NCI-H1436 (cell line): ENCODE measurements at places on chromosomes 16 and 17.

DNA sequence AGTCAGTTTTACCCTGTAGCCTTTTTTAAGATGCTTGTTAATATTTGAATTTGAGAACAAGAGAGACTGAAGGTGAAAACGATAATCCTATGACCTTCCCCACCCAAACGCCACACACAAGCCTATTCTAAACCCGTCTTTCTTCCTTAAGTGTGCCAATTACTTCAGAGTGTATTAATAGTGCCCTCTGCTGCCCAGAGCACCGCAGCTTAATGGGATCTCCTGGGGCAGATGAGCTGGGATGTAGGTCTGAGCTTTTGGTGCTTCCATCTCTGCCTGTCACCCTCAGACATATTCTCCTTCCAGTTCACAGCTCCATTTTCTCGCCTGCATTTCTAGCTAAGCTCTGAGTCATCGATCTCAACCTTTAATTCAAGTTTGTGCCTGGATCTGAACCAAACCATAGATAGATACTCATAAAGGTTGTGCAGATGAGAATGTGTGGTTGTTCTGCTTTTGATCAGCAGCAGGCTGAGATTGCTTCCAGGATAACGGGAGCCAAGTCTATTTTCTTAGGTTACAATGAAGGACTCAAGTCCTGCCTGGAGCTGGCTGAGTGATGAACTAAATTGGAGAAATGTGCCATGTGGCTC is 46.4 kb upstream of the CDH13 start:
- no peak for DNase-seq

- DNase-seq: no peak
Observed at GRCh38 chr17:28849281-28849680, 5.5 kb upstream of the ERAL1 start.

GRCh38 chr16:72013888-72014581 is 5.5 kb downstream of the DHODH start:
- DNase-seq: no peak

DNA sequence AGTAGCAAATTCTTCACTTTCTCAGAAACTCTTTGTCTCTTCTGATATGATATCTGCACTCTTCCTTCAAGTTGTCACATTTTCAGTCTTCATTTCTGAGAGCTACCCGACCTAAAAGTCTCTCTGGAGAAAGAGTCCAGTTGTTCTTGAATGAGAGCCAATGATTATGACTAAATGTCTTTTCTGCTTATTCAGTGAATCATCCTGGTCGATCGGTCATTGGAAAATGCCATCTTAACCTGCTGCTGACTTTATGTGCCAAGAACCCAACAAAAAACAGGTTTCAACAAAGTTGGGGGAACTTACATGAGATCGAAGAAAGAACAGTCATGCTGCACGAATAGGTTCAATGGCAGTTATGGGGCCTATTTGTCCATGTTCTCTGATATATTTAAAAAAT is 15.9 kb downstream of the SOX9 start:
- DNase-seq: no peak

GRCh38 chr17:13346996-13347762 is 254.6 kb downstream of the HS3ST3A1 start:
- no peak for DNase-seq

DNA sequence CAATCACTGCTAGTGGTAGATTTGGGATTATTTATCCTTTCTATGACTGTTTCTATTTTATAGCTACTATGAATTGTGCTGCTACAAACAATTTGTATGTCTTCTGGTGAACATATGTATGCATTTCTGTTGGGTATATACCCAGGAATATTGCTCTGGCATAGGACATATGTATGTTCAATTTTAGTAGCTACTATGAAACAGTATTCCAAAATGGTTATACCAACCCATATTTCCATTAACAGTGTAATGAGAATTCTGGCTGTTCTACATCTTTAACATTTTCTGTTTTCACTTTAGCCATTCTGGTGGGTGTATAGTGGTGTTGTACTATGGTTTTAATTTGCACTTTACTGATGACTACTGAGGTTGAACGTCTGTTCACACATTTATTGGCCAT is 57.6 kb upstream of the NACA2 start:
- DNase-seq: no peak

DNA sequence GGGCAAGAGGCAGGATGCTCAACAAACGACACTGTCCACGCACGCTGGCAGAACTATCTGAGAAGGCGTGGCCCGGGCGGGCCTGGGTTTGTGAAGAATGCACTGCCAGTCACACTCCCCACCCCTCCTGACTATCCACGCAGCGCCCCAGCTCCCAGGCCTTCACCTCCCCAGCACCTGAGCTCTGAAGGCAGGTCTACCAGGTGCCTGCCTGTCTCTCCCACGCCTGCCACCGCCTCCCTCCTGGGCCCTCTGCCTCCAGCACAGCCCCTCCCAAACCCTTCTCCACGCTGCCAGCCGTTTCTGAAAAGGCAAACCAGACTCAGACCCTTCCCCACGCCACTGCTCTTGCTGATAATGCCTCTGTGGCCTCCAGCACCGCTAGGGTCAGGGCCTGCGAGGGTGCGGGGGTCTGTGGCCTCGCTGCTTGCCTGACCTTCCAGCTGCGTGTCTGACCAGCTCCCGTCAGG is 11.6 kb downstream of the MYBBP1A start:
- no peak for DNase-seq

- DNase-seq: peak; percentile 9
Observed at GRCh38 chr16:4404247-4404966, 12.0 kb downstream of the CORO7 start.

DNA sequence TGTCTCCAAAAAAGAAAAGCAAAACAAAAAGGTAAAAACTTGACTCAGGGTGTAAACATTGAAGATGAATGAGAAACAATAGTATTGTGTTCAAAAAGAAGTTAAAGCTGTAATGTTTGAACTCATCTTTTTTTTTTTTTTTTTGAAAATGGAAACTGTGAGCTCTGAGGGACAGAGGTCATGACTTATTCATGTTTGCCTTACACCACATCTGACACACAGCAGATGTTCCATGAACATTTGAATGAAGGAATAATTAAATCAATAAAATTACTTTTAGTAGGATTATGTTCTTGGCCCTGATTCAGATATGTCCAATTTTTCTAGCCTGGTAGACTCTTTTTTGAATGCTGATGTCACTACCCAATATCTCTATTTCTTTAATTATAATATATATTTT is 95.7 kb upstream of the MED13 start:
- DNase-seq: no peak

GRCh38 chr17:73536700-73537605 is 107.3 kb downstream of the SDK2 start:
- DNase-seq: no peak

GRCh38 chr17:73875346-73875745 is 231.1 kb upstream of the SDK2 start:
- DNase-seq: no peak

GRCh38 chr16:53745753-53746266 is 41.9 kb downstream of the FTO start:
- no peak for DNase-seq

- peak; percentile 34 for DNase-seq
Observed at GRCh38 chr16:73546341-73546845, 498.5 kb upstream of the ZFHX3 start.

- DNase-seq: no peak
Observed at GRCh38 chr17:15291674-15292361, 26.7 kb upstream of the PMP22 start.

- DNase-seq: peak; percentile 98
Observed at GRCh38 chr17:41918314-41919164, at the start of gene ACLY. Gene ACLY (minus strand): TSS chr17:41918951. CDS start chr17:41913873, 5,078 bp downstream.

GRCh38 chr16:24140730-24141129 is 115.4 kb upstream of the CACNG3 start:
- no peak for DNase-seq

DNA sequence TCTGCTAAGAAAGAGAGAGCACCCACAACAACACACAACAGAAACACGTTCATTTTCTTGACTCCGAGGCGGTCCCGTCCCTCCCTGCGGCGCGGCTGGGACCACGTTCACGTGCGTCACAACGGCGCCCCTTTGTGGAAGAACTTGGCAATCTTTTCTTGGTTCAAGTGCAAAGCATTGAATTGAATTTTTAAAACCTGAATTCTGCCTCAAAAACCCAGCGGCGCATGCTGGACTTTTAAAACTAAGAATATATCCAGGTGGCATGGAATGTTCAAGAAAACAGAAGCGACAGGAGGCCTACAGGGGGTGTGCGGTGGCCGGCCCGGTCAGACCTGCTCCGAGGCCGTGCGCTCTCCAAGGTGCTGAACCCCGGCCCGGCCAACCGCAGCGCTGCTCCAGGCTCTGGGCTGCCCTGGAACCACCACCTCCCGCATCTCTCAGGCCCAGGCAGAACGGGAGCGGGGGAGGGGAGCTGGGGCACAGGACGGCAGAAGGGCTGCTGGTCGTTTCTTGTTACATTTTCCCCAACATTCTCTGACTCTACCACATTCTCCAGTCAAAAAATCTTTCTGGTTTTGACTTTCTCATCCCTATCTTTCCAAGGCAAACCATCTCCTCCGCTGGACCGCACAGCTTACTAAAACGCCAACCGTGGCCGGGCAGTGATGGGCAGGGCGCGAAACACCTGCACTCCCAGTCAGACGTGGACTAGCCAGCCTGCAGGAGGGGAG is 3.4 kb upstream of the HEXD start:
- DNase-seq: peak; percentile 41

GRCh38 chr17:7613769-7614424 is 800 bp downstream of the FXR2 start:
- no peak for DNase-seq

DNA sequence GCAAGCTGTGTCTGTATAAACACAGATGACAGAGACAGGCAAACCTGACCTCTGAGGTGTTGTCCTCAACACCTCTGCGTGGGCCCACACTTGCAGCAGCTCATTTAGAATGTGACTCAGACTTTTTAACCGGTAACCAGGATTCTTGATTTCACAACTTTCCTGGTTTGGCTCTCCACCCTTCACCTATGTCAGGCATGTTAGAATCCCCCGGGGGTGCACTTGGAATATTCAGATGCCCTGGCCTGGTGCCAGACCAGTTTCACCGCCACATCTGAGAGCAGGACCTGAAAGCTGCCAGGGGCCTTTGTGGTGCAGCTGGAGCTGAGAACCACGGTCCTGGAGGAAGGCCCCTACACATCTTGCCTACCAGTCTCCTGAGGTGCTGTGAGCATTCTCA is 4.8 kb downstream of the DHODH start:
- DNase-seq: no peak
